ENCODE measurements at places on chromosomes 4 and X. TPM values are rescaled to one million over a fixed set of nuclear protein-coding genes. Genes with fewer than 3 reads are reported as not detected.

- no peak for DNase-seq
Observed at GRCh38 chr4:107449611-107450369, 270.2 kb downstream of the PAPSS1 start.

- DNase-seq = peak; percentile 90
Observed at GRCh38 chrX:41334363-41335197, 618 bp downstream of the DDX3X start.

- no peak for DNase-seq
Observed at GRCh38 chrX:119189595-119189994, 46.5 kb upstream of the PGRMC1 start.

DNA sequence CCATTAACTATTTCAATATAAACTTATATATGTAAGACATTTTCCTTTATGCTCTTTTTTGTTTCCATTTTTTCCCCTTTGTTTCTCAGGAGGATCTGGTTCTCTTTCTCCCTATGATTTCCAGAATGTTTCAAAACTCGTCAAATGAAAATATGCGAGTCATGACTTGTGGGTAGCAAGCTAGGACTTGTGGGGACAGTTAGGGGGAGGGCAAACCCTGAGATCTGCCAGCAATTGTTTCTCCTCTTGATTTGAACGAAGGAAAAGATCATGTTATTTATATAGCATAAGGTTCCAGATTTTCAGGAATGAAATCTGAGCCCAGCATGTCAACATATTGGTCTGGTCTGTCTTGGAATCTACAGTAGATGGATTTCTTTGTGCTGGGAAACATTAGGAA is 28.9 kb upstream of the GPC4 start:
- DNase-seq = no peak

GRCh38 chrX:108584617-108585211 is 145.1 kb downstream of the COL4A5 start:
- DNase-seq = peak; percentile 0

Gene TMPRSS11F
- 0.12 TPM for polyA plus RNA-seq
